Activated T-helper 2 cell treated with anti-CD3 and anti-CD28 coated beads, Interferon-gamma antibody, Interleukin-2, Interleukin-4, amounts not matched to agents 10 μg/mL and 5 μg/mL and 100 μg/mL, durations not matched to agents 14 hours and 24 hours and 36 hours (primary cell): ENCODE measurements at places on chromosomes 16 and 17.
A peak's percentile ranks its signal among the peaks of the same experiment; 100 is the strongest.

GRCh38 chr16:23557779-23558702 lies 514 bp downstream of the UBFD1 start:
- H3K36me3 ChIP-seq: peaks cover 39% of the 10 kb centered on the region
- peaks cover 19% of the 10 kb centered on the region for H3K4me1 ChIP-seq
- peak overlapping the region; percentile 92 for H3K27ac ChIP-seq
- H3K4me3 ChIP-seq: peak overlapping the region; percentile 97

DNA sequence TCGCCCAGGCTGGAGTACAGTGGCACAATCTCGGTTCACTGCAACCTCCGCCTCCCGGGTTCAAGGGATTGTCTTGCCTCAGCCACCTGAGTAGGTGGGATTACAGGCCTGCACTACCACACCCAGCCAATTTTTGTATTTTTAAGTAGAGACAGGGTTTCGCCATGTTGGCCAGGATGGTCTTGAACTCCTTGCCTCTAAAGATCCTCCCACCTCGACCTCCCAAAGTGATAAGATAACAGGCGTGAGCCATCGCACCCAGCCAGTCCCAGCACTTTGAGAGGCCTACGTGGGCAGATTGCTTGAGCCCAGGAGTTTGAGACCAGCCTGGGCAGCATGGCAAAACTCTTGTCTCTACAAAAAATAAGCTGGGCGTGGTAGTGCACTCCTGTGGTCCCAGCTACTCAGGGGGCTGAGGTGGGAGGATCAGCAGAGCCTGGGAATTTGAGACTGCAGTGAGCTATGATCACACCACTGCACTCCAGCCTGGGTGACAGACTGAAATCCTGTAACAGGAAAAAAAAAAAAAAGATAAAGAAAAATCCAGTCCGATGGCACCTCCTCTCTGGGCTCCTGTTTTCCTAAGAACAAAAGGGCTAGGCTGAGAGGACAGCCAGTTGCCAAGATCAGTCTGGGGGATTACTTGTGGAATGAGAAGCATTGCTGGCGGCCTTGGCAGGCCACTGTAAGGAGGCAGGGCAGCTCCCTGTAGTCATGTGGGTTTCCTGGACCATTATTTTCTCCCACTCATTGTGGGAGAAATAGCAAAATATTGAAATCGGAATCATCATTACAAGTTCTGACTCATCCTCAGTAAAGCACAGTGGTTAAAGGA lies 3.0 kb upstream of the PIPOX start:
- no peaks in the 10 kb centered on the region for H3K36me3 ChIP-seq
- DNase-seq: no peak
- H3K4me3 ChIP-seq: no peak overlapping the region
- H3K27ac ChIP-seq: no peak overlapping the region
- H3K27me3 ChIP-seq: peaks cover 6% of the 10 kb centered on the region

GRCh38 chr17:76670020-76670717 lies 26.6 kb upstream of the ST6GALNAC1 start:
- peaks cover 4% of the 10 kb centered on the region for H3K27me3 ChIP-seq
- H3K4me1 ChIP-seq: peaks cover 24% of the 10 kb centered on the region
- DNase-seq: no peak
- H3K4me3 ChIP-seq: no peak overlapping the region
- H3K27ac ChIP-seq: peak overlapping the region; percentile 90

GRCh38 chr17:63973930-63974593 lies 1.3 kb upstream of the SCN4A start:
- DNase-seq: no peak
- peaks cover 15% of the 10 kb centered on the region for H3K4me1 ChIP-seq
- H3K36me3 ChIP-seq: no peaks in the 10 kb centered on the region
- H3K27ac ChIP-seq: no peak overlapping the region
- no peaks in the 10 kb centered on the region for H3K27me3 ChIP-seq

DNA sequence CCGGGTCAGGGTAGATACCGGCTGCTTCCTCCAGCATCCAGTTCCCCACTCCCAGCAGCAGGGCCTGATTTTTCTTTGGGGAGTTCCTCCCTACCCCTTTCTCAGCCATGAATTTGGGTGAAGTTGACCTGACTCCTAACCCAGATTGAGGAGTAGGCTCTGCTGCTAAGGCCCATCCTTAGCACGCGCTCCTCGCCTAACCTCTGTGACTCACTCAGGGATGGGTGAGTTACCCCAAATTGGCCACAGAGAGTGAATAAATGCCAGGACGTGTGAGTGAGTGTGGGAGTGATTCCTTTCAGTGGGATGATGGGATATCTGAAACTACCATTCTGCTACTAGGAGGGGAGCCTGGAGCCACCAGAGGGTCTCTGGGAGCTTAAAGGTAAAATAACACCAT lies 28.9 kb upstream of the ABCC12 start:
- H3K4me3 ChIP-seq: no peak overlapping the region
- H3K27ac ChIP-seq: no peak overlapping the region
- DNase-seq: no peak
- no peaks in the 10 kb centered on the region for H3K36me3 ChIP-seq

DNA sequence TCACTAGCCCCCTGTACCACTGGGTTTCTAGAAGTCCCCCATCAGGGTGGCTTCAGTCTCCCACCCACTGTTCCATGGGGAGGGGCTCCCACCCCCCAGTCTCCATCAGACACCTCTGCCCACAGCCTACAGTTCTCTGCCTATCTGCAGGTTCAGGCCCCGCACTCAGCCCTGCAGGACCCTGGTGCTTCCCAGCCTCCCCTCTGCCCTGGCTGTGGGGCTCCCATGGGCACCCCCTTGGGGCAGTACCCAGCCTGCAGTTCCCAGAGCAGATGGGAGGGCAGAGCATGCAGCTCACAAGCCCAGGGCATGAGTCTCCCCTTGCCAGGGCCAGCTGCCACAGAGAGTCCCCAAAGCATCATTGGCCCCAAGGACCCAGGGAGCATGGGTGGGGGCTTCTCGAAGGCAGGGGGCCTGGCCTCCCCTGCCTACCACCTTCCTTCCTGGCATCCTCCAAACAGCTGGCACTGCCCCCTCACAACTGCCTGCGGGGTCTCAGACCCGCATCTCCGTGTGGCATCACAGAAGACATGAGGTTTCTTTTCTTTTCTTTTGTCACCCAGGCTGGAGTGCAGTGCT lies 2.8 kb upstream of the MRPL28 start:
- no peak for DNase-seq
- H3K4me3 ChIP-seq: no peak overlapping the region
- peaks cover 21% of the 10 kb centered on the region for H3K36me3 ChIP-seq
- H3K4me1 ChIP-seq: peaks cover 13% of the 10 kb centered on the region
- H3K27me3 ChIP-seq: no peaks in the 10 kb centered on the region

- DNase-seq: no peak
- no peak overlapping the region for H3K27ac ChIP-seq
Observed at GRCh38 chr17:64356304-64356686, 34.4 kb downstream of the PECAM1 start.

- H3K27ac ChIP-seq: no peak overlapping the region
- DNase-seq: no peak
- no peaks in the 10 kb centered on the region for H3K36me3 ChIP-seq
- H3K4me3 ChIP-seq: no peak overlapping the region
- H3K4me1 ChIP-seq: no peaks in the 10 kb centered on the region
- H3K27me3 ChIP-seq: peaks cover 1% of the 10 kb centered on the region
Observed at GRCh38 chr17:17448076-17448475, 28.7 kb upstream of the MED9 start.

- no peak for DNase-seq
- H3K27me3 ChIP-seq: no peaks in the 10 kb centered on the region
Observed at GRCh38 chr16:88735121-88735520, 28.8 kb downstream of the CTU2 start.

DNA sequence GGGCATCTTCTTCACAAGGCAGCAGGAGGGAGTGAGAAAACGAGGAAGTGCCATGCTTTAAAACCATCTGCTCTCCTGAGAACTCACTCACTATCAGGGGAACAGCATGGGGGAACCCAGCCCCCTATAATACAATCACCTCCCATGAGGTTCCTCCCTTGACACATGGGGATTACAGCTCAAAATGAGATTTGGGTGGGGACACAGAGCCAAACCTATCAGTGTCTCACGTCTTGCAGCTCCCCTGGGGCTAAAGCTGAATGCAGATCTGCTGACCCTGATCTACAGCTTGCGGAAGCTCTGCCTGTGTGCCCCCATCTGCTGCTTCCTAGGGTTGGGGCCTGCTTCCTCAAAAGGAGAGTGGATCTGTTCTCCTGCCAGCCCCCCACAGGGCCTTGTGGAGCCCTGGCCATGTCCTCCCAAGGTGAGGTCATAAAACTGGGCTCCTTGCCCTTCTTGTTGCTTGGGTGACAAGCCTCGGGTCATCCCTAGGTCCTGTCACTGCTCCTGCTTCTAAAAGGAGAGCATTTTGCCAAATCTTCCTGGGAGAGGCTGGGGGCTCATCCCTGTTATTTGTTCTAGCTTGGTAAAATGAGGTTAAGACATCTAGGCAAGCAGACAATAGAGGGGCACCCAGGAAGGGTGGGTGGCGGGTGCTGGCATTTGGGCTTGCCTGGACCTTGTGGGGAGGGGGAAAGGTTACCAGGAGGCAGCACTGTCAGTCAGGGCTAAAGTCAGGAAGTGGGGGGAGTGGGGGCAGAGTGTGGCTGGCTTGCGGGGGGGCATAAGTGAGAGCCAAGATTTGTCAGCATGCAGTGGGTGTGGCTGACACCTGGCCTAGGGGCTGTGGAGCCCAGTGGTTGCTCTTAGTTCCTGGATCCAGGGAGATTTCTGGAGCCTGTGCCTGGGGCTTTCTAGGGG lies 16.0 kb downstream of the KRT33A start:
- DNase-seq: no peak
- no peak overlapping the region for H3K4me3 ChIP-seq
- peaks cover 10% of the 10 kb centered on the region for H3K4me1 ChIP-seq
- H3K27ac ChIP-seq: no peak overlapping the region

- no peaks in the 10 kb centered on the region for H3K4me1 ChIP-seq
- no peaks in the 10 kb centered on the region for H3K36me3 ChIP-seq
- DNase-seq: no peak
- peaks cover 63% of the 10 kb centered on the region for H3K27me3 ChIP-seq
- H3K27ac ChIP-seq: no peak overlapping the region
Observed at GRCh38 chr16:86732621-86733295, 154.4 kb downstream of the FOXL1 start.

DNA sequence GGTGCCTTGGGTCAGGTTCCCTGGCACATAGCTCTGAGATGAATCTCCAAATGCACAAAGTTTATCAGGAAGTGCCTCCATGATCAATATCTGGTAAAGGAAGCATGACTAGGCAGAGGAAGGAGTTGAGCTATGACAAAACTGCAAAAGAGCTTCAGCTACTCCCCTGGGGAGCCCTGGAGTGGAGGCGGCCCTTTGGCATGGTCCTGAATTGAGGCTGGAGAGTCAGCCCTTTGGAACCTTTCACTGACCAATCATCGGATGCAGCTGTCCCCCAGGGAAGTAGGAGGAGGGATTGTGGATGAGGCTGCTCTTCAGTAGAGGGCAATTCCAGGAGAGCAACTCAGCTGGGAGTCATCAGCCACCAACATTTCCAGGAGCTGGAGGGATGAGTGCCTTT lies 46.1 kb upstream of the NLRP1 start:
- no peak for DNase-seq
- no peak overlapping the region for H3K4me3 ChIP-seq
- no peaks in the 10 kb centered on the region for H3K36me3 ChIP-seq
- H3K27me3 ChIP-seq: peaks cover 12% of the 10 kb centered on the region

GRCh38 chr16:50310308-50311133 lies 44.2 kb downstream of the ADCY7 start:
- no peak for DNase-seq
- peaks cover 13% of the 10 kb centered on the region for H3K4me1 ChIP-seq
- no peak overlapping the region for H3K4me3 ChIP-seq
- no peak overlapping the region for H3K27ac ChIP-seq

DNA sequence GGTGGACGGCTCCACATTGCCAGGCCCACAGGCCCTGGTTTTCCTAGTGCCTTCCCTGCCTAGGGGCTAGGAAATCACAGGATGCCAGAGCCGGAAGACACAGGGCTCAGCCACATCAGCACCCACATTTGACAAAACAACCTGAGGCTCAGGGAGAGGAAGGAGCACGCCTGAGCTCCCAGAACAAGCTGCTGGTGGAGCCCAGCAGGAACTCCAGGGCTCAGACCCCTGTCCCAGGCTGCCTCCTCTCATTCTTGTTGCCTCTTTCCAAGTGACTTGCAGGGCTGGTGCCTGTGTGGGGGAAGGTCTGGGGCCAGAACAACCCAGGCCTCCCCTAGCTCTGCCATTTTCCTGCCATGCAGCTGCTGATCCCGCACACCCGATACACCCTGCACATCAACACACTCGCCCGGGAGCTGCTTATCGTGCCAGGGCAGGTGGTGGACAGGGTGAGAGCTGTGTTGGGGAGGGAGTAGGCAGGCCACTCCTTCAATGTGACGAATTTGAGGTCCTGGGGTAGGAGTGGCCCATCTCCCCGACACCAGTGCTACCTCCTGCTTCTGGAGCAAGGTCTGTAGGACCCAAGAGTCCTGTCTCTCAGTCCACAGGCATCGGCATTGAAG lies 7.6 kb downstream of the ALOX15B start:
- no peak for DNase-seq
- H3K27ac ChIP-seq: no peak overlapping the region
- peaks cover 1% of the 10 kb centered on the region for H3K27me3 ChIP-seq
- no peaks in the 10 kb centered on the region for H3K36me3 ChIP-seq
- no peak overlapping the region for H3K4me3 ChIP-seq
- no peaks in the 10 kb centered on the region for H3K4me1 ChIP-seq

DNA sequence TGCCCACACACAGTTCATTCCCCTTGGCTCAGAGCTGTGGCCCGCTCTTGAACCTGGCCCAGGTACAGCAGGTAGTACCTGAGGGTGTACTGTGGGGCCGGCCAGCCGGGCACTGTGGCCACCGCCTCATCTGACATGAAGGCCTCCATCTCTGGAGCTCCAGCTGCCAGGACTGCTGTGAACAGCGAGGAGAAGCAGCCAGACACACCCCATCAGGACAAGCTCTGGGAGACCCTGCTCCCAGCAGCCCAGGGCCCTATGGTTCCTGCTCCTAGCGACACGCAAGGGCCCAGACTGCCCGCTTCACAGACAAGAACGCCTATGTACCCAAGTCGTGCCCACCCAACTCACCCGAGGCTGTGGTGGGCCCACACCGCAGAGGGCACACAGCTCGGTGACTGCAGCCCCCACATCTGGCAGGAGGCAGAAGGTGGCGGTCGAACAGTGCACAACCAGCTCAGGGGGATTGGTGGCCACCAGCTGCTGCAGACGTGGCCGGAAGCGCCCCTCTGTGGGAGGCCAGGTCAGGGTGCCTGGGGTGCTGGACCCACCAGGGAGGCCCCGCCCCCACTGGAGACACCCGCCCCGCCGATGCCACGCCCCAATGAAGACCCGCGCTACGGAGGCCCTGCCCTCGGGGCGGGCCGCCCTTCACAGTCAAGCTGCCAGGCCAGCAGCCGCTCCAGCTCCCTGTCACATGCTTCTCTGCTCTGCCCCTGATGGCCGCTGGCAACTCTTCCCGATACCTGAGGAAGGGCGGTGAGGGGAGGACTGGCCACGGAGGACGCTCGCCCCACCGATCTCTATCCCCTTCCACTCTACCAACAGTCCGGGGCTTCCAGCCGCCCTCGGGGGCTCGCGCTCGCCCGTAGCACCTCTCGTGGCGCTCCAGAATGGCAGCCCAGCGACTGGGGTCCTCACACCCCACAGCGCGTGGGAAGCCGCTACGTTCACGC lies 1.1 kb upstream of the STUB1 start:
- peaks cover 4% of the 10 kb centered on the region for H3K27me3 ChIP-seq
- peaks cover 12% of the 10 kb centered on the region for H3K4me1 ChIP-seq
- H3K27ac ChIP-seq: peak overlapping the region; percentile 26

- H3K4me3 ChIP-seq: peak overlapping the region; percentile 84
- H3K36me3 ChIP-seq: no peaks in the 10 kb centered on the region
- peak; percentile 99 for DNase-seq
- H3K4me1 ChIP-seq: peaks cover 46% of the 10 kb centered on the region
- no peaks in the 10 kb centered on the region for H3K27me3 ChIP-seq
Observed at GRCh38 chr16:22190081-22190775, 15.8 kb upstream of the EEF2K start.

- no peaks in the 10 kb centered on the region for H3K27me3 ChIP-seq
- H3K4me3 ChIP-seq: no peak overlapping the region
- H3K4me1 ChIP-seq: no peaks in the 10 kb centered on the region
- DNase-seq: no peak
- H3K36me3 ChIP-seq: peaks cover 45% of the 10 kb centered on the region
- H3K27ac ChIP-seq: no peak overlapping the region
Observed at GRCh38 chr17:2685696-2686095, 25.9 kb downstream of the CLUH start.
